Stimulated activated CD8-positive, alpha-beta memory T cell treated with anti-CD3 and anti-CD28 coated beads, Interleukin-7, amount 100 ng/mL, for 1 hour (primary cell): ENCODE measurements at places on chromosomes 12 and 14.
A peak's percentile ranks its signal among the peaks of the same experiment; 100 is the strongest.

DNA sequence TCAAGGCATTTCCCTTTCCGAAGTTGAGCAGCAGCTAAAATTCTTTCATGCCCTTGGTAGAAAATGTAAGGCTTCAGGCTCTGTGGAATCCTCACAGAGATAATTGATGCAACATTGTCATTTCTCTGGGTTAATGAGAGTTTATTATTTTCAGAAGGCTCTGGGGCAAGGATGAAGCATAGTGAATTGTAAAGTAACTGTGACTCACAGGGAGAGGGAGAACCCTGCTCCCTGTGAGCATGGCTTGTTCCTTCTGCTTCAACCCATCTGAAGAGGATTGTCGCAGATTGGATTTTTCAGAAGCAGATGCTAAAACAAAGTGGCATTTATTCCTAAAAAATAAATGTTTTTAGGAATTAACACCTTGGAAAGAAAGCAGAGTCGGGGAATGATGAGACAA is 41.2 kb downstream of the APOBEC1 start:
- no peak for DNase-seq

DNA sequence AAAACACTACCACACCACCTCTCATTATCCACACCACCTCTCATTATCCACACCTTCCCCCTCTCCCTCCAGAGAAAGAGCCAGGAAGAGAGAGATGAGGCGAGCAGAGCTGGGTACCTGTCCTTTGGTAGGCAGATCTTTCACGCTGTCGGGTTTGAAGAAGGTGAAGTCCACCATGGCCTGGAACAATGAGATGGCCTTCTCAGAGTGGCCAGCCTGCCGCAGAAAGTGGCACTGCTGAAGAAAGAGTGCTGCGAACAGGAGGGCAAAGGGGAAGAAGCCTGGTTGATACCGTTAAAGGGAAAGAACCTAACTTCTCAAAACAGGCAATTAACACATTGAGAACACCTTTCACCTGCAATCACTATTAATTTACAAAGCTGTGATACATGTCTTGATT is 30.6 kb downstream of the NRDE2 start:
- no peak for DNase-seq

DNA sequence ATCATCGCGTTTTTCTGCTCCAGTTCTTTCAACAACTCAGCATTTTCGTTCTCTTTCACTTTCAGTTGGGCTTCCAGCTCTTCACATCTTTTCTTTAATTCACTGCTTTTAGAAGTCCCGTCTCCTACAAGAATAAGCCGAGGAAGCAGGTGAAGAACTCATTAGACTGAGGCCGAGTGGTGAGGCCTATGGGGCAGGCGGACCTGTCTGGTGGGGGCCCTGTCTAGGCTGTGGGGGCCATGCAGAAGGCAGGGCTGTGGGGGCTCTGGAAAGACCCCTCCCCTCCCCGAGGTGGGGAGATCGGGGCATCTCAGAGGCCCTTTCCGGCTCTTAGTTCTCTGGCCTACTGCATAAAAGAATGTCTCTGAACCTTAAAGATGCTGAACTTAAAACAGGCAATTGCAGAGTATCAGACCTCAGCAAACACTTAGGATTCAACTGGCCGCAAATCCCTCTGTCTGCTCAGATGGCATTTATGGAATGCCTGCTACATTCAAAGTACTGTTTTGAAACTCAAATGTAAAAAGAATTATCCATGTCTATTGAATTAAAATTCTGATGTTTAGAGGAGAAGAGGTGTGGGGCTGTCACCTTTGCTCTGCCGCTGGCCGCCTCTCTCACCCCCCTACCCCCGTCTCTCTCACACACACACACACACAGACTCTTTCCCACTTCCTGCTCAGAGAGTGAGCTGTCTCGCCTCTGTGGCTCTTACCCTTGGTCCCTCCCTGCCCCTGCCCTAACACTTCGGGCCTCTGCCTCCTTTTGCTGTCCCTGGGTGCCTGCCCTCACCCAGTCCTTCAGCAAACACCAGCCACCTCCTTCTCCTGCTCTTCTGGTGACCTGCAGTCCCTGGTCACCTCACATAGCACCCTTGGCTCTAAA is 34.7 kb downstream of the CCDC92 start:
- DNase-seq, result peak; percentile 22

- DNase-seq, result no peak
These were observed 18.0 kb downstream of the SLC7A7 start for GRCh38 chr14:22797017-22797917.

DNA sequence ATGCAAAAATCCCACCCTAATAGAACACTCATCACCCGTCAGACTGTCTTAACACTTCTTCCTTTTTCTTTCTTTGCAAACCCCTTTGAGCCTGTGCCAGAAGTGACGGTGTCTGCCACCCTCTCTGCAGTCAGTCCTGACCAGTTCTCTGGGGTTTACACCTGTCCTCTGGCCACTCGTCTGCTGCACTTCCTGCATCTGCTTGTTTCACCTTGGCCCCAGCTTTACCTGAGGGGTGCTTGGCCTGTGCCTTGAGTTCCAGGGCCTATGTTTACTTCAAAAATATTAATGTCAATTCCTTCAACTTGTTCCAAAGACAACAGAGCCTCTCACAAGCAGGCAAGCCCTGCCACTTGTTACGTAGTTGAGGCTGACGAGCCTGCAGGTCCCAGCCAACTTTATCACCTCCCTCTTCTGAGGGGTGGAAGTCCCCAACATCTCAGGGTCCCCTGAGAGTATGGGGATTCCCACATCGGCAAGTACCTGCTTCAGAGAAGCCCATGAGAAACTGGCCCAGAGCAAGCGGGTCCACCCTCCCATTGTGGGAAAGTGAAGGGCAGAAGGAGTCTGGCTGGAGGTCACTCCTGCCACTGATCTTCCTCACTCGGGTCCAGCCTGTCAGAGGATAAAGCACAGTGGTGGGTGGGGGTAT is 205.4 kb downstream of the DAD1 start:
- DNase-seq, result no peak

DNA sequence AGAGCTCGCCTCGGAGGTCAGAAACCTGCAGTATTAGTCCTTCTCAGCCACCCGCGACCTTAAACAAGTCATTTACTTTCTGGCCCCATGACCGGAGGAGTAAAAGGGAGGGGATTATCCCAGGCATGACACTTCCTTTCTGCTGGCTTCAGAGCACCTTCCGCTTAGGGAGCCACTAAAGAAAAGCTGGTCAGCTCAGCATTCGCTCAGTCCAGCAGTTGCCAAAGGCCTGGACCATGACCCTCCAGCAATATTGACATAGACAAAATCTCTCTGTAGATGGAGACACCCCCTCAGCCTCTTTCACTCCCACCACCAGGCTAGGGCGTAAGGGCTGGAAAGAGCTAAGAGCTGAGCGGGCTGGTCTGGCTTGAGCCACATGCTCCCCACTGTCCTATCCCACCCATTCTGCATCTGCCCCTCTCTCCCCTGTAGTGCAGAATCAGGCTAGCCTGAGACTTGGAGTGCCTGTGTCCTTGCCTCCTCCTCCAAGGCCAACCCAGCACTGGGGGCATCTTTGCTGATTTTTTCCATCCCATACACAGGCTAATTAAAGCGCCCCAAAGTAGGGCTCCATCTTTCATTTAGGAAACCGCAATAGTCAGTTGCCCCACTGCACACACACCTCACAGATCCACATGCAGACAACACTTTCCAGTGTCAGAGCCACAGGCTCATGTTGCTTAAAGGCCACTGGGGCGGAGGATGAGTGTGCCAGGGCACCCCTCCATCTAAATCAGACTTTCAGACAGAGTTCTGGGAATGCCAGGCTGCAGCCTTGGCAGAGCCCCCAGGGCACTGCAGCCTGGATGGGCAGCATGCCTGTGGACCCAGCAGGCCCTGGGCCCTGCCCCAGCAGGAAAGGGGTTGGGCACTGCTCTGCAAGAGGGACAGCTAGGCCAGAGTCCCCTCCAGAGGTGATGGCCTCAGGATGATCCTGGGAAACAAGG is 4.0 kb upstream of the CPNE6 start:
- no peak for DNase-seq

GRCh38 chr14:41423503-41423902 is 183.2 kb upstream of the LRFN5 start:
- no peak for DNase-seq

DNA sequence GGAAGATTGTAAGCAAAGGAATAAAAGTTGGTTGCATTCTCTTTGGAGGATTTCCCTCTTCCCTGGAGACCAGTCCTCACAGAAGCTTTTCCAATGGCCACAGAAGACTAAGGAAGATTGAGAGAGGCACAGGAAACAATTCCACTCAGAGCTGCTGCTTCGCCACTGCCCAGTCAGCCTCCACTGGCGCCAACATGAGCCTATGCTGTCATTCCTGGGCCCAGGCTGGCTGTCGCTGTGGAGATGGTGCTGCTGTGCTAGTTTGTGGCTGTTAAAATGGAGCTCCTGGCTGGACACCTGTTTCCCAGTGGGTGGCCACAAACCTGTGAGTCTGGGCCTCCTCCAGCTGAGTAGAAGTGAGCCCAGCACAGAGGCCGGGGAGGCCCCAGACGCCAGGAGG is 6.6 kb downstream of the P2RX7 start:
- DNase-seq, result no peak

- no peak for DNase-seq
These were observed 133.2 kb downstream of the SCARB1 start for GRCh38 chr12:124730455-124730932.

- no peak for DNase-seq
These were observed 842.8 kb downstream of the VRK1 start for GRCh38 chr14:97640031-97640430.

DNA sequence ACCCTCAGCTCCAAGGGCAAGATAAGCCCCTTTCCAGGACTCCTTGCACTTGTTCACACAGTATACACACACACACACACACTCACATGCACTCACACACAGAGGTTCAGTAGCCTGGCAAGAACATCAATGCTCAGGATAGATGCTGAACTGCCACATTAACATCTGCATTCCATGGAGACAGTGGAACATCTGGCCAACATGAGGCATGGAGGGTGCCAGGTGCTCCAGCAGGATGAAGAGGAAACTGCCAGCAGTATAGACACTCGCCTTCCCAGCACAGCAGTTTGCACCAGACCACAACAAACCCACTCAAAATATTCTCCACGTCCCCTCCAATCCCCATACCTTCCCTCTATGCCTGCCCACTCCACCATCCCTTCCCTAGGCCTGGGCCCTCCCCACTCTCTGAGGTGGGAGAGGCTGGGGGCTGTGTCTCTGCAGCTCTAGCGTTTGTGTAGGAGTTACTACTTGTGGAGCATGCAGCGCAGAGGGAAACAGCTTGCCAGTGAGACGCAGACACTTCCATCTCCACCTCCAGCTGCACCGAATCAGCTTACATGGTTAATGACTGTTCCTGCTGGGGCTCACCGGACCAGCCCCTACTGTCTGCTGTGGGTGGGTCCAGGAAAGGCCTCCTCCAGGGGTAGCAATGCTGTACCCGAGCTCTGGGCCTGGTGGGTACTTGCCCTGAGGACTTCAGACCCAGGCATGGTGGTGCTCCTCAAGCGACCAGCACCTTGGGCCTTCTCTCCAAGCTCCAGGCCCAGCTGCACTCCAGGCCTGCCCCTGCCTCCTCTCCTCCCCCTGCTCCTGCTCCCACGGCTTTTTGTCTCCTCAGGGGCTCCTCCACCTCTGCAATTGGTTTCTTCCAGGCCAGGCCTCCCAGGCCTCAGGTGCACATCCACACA is 18.6 kb upstream of the PLEKHG3 start:
- DNase-seq, result no peak

- DNase-seq, result no peak
These were observed 179.0 kb upstream of the KRR1 start for GRCh38 chr12:75690296-75690955.

- no peak for DNase-seq
These were observed 5.0 kb downstream of the STRAP start for GRCh38 chr12:15887043-15887817.

GRCh38 chr14:50954811-50955372 is 10.6 kb upstream of the PYGL start:
- no peak for DNase-seq

- DNase-seq, result no peak
These were observed 21.3 kb downstream of the MYBPC1 start for GRCh38 chr12:101616027-101616494.
